ENCODE measurements at places on chromosomes 5 and 9.
A peak's percentile ranks its signal among the peaks of the same experiment; 100 is the strongest.

DNA sequence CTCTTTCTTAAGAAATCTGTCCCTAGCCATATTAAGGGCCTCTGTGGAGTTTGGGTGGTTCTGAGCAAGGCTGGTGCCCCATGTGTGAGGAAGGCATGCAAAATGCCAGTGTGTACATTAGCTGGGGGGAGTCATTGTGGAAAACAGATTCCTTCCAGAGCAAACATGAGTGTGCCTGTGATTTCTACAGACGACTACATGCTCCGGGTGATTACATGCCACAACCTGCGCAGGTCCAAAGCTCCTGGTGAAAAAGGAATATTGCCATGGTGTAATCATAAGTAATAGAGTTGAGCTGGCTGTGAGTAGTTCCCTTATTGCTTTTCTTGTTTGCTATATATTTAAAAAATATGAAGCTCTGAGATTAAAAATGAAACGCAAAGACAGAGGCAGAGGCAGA, 102.1 kb downstream of the ACER2 start:
- DNase-seq = no peak

- DNase-seq = no peak
Observed at GRCh38 chr5:10481241-10481935, 39.7 kb downstream of the ROPN1L start.

GRCh38 chr9:3043369-3043768, 199.5 kb upstream of the PUM3 start:
- DNase-seq = no peak

DNA sequence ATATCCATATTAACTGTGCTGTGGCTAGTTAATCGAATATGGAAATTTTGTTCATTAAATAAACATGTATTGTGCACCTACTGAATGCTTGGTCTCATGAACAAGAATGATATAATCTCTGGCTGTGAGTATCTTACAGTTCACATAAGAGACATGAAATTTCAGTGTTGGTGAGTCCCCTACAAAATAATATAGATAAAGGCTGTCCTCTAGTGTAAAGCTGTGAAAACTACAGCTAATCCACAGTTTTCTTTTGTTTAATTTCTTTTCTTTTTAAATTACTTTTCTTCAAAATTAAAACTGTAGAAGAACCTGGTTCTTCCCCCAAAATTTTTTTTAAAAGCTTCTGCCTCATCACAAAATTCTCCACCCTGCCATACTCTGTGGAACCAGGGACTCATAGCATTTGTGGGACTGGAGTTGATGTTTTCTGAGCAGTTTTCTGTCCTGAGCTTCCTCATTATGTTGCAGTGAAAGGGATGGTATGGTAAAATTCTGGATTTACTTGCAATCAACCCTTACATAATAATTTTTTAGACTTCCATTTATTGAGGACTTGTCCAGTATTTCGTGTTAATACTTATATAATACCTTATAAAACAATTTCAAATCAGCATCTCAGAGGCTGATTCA, 135.0 kb downstream of the STK32A start:
- DNase-seq = no peak

GRCh38 chr9:90432951-90433350, 209.7 kb downstream of the DIRAS2 start:
- no peak for DNase-seq

GRCh38 chr5:354581-355378, 33.3 kb downstream of the AHRR start:
- DNase-seq = no peak

- DNase-seq = no peak
Observed at GRCh38 chr5:170464280-170465127, 39.3 kb upstream of the KCNIP1 start.

GRCh38 chr5:176692326-176692725, 45.0 kb downstream of the TSPAN17 start:
- DNase-seq = no peak

- no peak for DNase-seq
Observed at GRCh38 chr5:32646061-32646969, 61.0 kb downstream of the SUB1 start.

DNA sequence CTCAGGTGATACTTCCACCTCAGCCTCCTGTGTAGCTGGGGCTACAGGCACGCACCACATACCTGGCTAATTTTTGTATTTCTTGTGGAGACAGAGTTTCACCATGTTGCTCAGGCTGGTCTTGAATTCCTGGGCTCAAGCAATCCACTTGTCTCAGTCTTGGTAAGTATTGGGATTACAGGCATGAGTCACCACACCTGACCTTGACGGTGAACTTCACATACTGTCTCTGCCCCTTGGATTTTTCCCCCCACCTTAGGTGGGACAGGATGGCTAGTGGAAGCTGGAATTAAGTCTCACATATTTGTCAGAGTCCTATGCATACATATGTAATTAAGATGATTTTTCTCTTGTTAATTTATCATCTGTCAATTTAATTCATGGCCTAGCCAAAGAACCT, 20.9 kb upstream of the RFK start:
- DNase-seq = no peak

- no peak for DNase-seq
Observed at GRCh38 chr5:107526270-107526937, 144.3 kb downstream of the EFNA5 start.

DNA sequence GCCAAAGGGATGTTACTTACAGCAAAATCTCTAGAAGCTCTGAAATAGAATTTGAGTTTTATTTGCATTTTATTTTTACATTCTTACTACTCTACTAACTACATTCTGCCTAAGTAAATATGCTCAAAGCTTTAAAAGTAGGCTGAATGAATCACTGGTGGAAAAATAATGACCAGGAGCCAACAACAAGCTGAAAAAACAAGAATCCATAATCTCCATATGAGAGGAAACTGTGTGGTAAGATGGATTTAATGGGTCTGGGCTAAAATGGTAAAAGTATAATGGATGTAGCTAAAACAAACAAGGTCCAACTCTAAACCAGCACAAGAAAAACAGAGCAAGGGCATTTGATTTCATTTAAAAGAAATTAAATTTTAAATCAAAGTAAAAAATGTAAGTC, 525.8 kb upstream of the FTMT start:
- DNase-seq = no peak

- peak; percentile 90 for DNase-seq
Observed at GRCh38 chr5:43066799-43067741, 27.0 kb upstream of the ANXA2R start.

DNA sequence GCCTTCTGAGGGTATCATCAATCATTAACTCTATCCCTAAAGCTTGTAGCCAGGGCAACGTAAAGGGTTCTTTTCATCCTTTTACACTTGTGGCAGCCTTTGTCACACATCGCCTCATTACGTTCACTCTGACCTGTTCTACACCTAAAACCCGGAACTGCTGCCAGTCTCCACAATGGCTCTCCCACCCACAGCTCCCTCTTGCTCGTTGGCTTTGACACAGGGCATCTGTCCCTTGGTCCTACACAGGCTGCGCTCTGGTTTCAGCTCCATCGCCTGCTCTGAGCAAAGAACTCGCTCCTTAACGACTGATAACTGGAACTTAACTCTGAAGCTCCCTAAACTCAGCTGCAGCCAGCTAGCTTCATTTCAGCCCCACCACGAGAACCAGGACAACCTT, 112.8 kb upstream of the CTNND2 start:
- DNase-seq = no peak

GRCh38 chr5:31731710-31732301, 92.9 kb downstream of the PDZD2 start:
- DNase-seq = no peak

GRCh38 chr5:171813813-171814490, 28.3 kb downstream of the SMIM23 start:
- DNase-seq = no peak

- no peak for DNase-seq
Observed at GRCh38 chr9:128244837-128245231, 31.0 kb downstream of the GOLGA2 start.

DNA sequence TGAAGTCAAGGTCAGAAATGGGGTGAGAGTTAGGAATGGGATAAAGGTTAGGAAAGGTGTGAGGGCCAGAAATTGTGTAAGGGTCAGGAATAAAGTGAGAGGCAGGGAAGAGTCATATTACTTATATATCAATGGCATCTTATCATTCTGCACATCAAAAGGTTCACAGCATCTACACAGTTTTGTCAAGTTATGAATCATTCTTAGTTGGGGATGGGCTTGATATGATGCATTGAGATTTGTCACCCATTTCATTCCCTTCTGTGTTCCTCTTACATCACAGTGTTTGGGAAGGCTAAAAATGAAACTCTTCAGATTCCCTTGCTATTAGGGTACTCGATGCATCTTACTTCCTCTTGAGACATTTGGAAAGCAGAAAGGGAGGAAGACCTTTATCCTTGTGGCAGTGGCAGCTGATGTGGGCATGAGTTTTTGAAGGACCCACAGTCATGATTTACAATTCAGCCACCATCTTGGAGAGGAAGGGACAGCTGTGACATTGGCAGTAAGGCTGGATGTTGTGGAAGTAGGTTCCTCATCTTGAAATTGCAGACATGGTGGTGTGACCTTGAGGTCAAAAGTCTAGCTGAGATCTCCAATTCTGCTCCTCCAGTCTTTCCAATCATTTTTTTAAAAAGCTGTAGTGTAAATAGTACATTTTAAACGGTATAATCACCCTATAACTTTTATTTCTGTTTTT, 24.2 kb upstream of the NPR3 start:
- DNase-seq = no peak

- no peak for DNase-seq
Observed at GRCh38 chr5:142904416-142904815, 134.2 kb downstream of the ARHGAP26 start.

DNA sequence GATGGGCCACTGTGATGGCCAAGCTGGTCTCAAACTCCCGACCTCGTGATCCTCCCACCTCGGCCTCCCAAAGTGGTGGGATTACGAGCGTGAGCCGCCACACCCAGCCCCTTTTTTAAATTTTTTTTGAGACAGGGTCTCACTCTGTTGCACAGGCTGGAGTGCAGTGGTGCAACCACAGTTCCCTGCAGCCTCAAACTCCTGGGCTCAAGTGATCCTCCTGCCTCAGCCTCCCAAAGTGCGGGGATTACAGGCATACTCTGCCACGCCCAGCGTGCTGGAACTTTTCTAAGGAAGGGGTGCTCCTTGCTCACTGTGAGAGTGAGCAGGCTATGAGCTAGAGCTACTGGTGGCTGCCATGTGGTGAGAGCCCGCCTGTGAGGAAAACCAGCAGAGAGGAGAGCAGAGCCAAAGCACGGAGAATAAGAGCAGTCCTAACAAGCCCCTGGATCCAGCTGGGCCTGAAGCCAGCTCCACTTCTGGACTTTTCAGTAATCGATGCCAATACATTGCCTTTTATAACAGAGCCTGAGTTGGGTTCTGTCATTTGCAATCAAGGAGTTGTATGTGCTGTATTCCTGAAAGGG, 75.5 kb upstream of the UNC5A start:
- no peak for DNase-seq

DNA sequence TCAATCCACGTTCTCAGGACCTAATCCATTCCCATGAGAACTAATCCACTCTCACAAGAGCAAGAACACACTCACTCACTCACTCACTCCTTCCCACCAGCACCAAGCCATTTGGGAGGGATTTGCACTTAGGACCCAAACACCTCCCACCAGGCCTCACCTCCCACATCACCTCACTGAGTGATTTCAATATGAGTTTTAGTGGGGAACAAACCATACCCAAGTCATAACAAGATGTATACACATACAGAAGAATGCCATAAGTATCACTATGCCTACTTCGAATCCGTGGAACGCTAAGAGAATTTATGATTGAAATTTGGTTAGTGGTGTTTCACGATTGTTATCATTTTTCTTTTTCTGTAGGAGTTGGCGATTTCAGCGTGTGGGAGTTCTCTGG, 29.3 kb upstream of the CTSL start:
- no peak for DNase-seq

DNA sequence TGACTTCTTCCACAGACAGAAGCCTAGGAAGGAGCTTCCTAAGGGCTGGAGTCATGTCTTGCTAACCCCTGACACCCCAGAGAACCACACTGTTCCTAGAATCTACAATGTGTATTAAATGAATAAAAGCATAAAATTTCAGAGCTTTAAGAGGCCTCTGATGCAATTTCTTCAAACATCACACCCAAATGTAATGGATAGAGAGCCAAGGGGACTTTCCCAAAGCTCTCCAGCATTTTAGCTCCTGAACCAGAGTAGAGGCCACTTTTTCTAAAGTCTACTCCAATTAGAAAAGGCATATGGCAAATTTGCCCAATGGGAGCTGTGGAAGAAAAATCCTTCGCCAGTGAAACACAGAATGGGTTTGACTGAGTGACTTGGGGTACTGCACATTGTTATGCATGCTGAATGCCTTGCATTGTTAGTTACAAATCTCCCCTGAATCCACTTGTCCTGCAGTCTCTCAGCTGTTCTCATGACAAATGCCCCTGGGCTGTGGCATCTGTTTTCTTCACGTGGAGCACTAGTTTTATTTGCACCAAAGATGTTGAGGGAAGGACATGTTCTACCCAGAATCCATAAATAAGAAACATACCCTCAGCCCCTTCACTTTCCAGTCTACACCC, 334.0 kb downstream of the ASTN2 start:
- DNase-seq = no peak

DNA sequence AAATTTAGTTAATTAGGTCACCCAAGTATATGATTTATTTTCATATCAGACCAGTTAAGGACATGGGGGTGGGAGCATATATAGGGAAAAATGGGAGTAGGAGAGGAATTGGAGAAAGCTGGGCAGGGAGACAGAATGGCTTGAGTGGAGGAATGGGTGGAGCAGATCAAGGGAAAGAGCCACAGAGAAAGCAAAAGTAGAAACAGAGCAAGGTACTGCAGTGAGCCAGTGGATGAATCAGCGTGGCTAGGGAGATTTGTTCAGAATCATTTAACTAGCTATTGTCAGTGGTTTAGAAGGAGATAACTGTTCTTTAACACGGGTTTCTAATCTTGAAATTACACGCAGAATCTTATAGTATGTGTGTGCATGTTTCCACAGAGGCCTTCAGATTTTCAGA, 37.4 kb downstream of the SNX24 start:
- DNase-seq = no peak

GRCh38 chr9:127903557-127904475, 4.4 kb upstream of the ST6GALNAC6 start:
- peak; percentile 75 for DNase-seq

DNA sequence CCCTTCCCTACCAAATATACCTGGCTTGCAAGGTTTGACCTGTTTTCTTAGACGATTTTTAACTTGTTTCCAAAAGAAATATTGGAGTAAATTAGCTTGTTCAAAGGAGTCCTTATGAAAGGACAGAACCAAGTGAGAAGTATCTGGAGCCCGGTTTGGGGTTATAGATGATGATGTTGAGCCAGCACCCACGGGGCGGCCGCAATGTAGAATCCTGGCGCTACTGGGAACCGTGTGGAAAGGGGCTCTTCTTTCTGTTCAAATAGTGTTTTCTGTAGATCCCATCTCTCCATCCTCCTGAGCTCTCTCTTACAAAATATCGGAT, 517 bp upstream of the EXOSC2 start:
- peak; percentile 13 for DNase-seq
